ENCODE measurements at places on chromosomes 11 and 22.
A peak's percentile ranks its signal among the peaks of the same experiment; 100 is the strongest.

GRCh38 chr11:110319501-110319900 is 23.1 kb upstream of the RDX start:
- DNase-seq = no peak

DNA sequence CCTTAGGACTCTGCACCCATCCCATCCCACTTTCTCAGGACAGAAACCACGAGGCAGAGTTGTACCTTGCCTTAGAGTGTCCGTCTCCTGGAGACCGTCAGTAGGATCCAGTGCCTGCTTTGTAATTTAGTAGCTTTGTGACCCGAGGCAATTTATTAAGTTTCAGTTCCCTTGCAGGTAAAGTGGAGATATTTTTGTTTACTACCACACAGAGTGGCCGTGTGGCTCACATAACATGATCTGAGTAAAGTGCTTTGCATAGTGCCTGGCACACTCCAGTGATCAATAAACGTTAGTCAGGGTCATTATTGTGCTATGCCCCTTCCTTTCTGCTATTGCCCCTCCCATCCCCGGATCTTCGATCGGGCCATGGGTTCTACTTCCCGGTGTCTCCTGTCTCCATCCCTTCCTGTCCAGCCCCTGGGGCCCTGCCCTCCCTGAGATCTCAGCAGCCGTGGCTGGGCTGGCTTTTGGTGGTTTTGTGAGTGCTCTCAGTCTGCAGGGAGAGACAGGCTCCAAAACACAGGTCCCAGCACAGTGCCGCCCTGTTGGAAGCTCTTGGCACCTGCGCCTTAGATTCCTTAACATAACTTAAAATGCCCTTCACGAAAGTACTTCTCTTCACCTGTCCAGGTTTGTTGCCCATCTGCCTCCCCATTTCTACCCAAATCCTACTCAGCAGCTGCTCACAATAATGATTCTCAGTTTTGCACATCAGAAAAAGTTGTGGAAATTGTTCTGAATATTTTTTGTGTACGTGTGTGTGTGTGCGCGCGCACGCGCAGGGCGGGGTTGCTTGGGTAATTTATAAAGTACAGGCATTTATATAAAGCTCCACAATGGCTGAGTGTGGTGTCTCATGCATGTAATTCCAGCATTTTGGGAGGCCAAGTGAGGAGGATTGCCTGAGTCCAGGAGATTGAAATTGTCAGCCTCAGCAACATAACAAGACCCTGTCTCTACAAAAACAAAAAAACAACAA is 753.7 kb downstream of the NTM start:
- DNase-seq = no peak

DNA sequence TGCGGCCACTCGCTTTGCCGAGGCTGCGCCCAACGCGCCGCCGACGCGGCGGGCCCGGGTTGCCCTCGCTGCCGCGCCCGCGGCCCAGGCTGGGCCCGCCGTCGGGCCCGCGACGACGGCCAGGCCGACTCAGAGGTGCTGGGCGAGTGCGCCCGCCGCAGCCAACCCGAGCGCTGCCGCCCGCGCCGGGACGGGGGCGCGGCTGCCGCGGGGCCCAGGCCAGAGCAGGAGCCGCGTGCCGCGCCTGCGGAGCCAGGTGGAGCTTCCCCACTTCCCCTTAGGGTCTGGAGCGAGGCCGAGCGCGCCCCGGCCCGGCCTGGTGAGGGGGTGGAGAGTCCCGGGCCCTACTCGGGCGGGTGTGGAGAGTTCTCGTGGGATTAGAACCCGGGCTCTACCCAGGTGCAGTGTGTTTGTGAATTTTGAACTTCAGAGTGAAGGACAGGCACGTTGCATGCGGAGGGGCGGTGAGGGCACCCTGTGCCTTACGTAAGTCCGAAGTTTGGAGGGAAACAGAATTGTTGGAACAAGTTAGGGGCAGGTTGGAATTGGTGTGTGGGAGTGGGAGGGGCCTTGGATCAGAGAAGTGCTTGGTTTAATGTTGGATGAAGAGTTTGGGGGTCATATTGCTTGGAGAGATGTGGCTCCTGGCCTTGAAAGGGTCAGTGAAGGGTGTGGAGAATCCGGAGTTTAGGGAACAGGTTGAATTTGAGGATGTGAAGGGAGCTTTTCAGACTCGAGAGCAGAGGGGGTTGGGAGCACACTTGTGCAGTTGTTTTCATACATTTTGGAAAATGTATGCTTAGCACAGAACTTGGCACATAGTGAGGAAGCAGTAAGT is 697 bp downstream of the RNF169 start:
- DNase-seq = peak; percentile 11

GRCh38 chr11:10236840-10237239 is 57.2 kb downstream of the SBF2 start:
- no peak for DNase-seq

DNA sequence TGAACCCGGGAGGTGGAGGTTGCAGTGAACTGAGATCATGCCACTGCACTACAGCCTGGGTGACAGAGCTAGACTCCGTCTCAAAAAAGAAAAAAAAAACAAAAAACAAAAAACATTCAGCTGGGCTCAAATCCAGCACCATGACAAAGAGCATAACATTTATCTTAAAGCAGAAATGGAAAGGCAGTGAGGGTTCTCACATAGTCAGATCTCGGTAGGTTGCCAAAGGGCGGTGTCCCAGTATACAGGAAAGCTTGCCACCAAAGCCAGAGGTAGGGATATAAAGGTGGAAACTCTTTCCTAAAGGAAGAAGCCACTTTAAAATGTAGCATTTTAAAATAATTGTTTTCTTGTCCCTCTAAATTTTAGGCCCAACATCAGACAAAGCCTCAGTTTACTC is 22.4 kb upstream of the CAPRIN1 start:
- no peak for DNase-seq

GRCh38 chr22:39344046-39344390 is 5.8 kb upstream of the SYNGR1 start:
- DNase-seq = no peak

DNA sequence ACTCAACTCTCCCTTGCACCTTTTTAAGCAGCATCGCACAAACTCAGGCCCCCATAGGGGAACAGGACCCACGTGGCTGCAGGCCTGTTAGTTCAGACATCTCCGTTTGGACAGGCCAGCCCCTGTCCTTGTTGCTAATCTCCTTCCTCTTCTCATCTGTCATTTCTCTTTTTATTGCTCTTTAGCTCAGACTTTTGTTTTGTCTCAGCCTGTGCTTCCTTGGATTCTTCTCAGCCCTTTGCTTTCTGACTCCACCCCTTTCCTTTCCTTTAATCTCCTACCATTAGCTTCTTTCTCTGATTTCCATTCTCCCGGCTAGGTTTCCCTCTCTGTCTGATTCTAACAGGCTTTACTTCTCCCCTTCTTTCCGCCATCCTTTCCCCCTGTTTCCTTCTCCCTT is 68.7 kb downstream of the SCN3B start:
- no peak for DNase-seq

- no peak for DNase-seq
Measured at GRCh38 chr11:72685560-72686480, 11.6 kb upstream of the PDE2A start.

GRCh38 chr22:38081941-38082828 is 1.8 kb downstream of the SLC16A8 start:
- DNase-seq = no peak

- no peak for DNase-seq
Measured at GRCh38 chr22:39543095-39543494, 10.5 kb upstream of the RPS19BP1 start.

- DNase-seq = no peak
Measured at GRCh38 chr11:81963018-81963417, 770.6 kb downstream of the FAM181B start.

DNA sequence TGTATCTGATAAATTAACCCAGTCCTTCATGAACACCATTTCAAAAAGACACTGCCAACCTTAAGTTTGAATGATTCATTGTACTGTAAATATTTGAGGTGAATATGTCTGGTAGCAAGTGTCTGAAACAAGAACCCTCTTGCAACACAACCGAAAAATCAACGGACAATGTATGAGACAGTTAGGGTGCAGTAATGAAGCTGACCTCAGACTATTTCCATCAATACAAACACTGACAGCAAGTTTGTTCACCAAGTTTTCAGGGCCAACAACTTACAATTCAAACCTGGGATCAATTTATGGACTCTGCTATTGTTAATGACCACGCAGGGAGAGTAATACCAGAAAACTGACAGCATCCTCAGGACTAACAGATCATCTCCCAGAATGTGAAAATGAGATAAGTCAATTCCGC is 126.3 kb downstream of the CADM1 start:
- no peak for DNase-seq

GRCh38 chr22:19419464-19420178 is 11.9 kb downstream of the HIRA start:
- DNase-seq = no peak

GRCh38 chr11:133388975-133389568 is 143.2 kb downstream of the OPCML start:
- DNase-seq = no peak

GRCh38 chr22:18121506-18121905 is 10.9 kb downstream of the TUBA8 start:
- DNase-seq = no peak

DNA sequence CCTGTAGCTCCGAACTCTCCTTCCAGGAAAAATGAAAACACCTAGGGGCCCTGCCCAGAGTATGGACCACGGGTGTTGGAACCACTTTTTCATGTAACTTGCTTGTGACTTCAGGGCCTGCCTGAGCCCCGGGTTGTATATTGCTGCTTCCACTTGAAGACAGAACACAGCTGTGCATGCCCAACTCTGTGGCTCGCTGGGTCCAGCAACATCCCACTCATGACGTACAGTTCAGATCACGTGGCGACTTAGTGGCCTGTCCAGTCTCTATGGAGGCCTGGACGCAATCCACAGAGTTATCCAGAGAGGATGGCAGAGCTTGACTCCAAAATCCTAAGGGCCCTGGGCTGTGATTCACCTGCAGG is 6.8 kb downstream of the C11orf21 start:
- no peak for DNase-seq

- DNase-seq = no peak
Measured at GRCh38 chr11:19432370-19433061, 191.8 kb upstream of the E2F8 start.

DNA sequence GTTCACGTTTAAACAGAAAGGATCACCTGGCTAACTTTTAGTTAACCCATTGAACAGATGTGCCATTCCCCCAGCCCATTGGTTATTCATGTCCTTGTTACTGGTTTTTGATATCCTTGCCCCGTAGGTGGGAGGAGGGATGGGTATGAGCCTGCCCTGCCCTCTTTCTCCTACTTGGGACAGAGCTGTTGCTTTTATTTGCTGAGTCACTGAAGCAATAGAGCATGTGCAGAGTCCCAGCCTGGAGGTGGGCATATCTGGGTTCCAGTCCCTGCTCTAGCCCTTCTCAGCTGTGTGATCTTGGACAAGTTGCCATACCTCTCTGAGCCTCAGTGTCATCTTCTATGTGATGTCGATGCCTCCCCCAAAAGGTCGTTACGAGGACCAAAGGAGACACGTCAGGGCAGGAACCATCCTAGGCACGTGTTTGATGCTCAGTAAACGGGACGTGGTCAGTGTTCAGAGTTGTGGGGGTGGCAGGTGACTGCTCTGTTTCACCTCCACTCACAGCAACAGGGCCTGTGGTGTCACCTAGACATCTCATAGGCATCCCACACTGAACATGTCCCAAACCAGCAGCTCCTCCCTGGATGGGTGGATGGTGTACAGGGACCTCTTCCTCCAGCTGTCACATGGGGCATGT is 61.0 kb downstream of the BMAL1 start:
- DNase-seq = no peak

DNA sequence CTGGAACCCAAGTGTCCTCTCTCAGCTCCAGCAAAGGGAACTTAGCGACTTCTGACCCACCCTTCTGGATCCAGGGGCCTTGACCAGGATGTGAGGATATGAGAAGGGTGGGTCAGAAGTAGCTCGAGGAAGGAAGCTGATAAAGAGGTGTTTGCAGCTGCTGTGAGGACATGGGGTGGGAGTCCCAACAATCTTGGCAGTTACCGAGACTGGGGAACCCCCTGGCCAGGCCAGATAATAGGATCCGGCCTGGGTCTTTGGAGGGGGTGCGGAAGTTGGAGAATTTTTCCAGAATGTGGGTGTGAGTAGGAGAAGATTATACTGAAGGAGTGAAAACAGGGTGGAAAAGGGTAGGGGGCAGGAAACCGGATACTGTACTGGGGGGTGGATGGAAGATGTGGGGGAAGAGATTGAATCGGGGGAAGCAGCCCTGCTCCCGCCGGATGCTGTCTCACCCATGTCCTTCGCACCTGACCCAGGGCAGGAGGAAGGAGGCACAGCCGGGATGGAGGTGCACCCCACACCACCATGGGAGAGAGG is 2.8 kb upstream of the MCAM start:
- DNase-seq = no peak

DNA sequence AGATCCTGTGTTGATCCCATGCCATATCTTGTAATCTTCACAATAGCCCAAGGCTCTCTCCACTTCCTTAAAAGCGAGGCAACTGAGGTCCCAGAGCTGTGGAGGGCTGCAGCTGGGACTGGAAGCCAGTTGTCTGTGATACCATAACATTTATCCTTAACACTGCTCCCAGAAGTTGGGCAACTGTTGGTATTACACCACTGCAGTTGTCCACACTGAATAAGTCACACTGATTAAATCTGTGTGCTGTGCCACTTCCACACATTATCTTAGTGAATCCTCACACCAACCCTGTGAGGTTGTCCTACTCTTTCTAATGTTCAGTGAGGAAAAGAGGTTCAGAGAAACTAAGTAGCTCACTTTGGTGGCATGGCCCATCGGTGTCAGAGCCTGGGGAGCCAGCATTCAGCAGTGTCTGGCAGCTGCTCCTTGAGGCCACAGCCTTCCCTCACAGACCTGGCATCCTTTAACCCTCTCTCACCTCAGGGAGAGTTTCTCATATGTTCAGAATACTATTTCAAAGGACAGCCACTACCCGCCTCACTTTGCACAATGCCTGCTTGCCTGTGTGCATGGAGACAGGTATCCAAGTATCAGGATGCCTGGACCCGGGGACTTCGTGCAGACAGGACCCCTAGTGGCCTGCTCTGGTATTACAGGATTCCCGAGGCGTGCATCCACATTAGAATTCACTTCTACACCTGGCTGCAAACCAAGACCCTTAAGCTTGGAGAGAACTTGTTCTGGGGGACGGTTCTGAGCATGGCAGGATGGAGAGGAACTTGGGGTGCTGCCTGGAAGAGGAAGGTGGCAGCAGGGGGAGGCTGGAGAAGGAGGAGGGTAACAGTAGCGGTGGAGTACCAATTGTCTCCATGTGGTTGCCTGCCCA is 221.9 kb upstream of the TBCEL start:
- peak; percentile 4 for DNase-seq

GRCh38 chr11:61327669-61328071 is 5.2 kb downstream of the DDB1 start:
- no peak for DNase-seq

All from effector CD8-positive, alpha-beta T cell (primary cell).